NCI-H2107 (cell line): ENCODE measurements at places on chromosomes 12 and 14.
A peak's percentile ranks its signal among the peaks of the same experiment; 100 is the strongest.

DNA sequence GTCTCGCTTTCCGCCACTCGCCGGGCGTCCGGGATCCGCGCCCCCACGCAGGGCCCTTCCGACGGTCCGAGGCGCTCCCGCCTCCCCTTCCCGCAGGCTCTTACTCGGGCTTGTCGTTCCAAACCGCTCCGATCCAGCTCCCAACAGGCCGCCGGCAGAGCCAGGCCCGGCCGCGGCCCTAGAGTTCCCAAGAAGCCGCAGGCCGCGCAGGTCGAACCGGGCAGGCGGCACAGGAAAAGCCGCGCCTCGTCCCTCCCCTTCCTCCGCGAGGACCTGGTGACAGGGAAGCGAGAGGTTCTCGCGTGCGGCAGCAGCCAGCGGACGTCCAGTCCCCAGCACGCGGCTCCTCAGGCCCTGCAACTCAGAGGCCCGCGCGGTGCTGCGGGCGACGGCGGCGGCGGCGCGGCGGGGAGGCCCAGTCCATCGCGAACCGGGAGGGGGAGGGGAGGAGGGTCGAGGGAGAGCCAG lies 272 bp downstream of the HECTD1 start:
- DNase-seq, result peak; percentile 84

- DNase-seq, result no peak
Observed at GRCh38 chr12:40525054-40525453, 167.2 kb upstream of the CNTN1 start.

GRCh38 chr14:89491711-89492381 lies 74.8 kb upstream of the FOXN3 start:
- DNase-seq, result no peak

GRCh38 chr12:45014396-45014795 lies 36.5 kb downstream of the DBX2 start:
- DNase-seq, result no peak

- no peak for DNase-seq
Observed at GRCh38 chr12:65662590-65662989, 161.7 kb upstream of the HMGA2 start.

- DNase-seq, result no peak
Observed at GRCh38 chr14:91140672-91141071, 26.8 kb downstream of the DGLUCY start.

GRCh38 chr12:20438299-20438779 lies 70.0 kb downstream of the PDE3A start:
- DNase-seq, result no peak

GRCh38 chr14:32654106-32654505 lies 284.6 kb upstream of the NPAS3 start:
- no peak for DNase-seq

- peak; percentile 58 for DNase-seq
Observed at GRCh38 chr14:34300882-34301734, 160.9 kb downstream of the SPTSSA start.

DNA sequence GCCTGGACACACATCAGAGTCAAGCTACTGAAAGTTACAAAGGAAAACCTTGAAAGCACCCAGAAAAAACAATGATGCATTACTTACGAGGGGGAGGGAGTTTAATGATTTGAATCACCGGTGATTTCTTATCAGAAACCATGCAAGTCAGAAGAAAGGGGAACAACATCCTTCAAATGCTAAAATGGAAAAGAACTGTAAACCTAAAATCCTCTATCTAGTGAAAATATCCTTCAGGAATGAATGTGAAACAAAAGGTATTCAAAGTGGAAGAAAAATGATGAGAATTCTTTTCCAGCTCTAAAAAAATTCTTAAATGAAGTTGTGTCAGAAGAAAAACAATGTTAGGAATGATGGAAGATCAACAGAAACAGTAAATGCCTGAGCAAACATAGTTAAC lies 16.8 kb downstream of the SCAF11 start:
- DNase-seq, result no peak

- DNase-seq, result no peak
Observed at GRCh38 chr12:53070877-53071492, 8.2 kb downstream of the SPRYD3 start.

DNA sequence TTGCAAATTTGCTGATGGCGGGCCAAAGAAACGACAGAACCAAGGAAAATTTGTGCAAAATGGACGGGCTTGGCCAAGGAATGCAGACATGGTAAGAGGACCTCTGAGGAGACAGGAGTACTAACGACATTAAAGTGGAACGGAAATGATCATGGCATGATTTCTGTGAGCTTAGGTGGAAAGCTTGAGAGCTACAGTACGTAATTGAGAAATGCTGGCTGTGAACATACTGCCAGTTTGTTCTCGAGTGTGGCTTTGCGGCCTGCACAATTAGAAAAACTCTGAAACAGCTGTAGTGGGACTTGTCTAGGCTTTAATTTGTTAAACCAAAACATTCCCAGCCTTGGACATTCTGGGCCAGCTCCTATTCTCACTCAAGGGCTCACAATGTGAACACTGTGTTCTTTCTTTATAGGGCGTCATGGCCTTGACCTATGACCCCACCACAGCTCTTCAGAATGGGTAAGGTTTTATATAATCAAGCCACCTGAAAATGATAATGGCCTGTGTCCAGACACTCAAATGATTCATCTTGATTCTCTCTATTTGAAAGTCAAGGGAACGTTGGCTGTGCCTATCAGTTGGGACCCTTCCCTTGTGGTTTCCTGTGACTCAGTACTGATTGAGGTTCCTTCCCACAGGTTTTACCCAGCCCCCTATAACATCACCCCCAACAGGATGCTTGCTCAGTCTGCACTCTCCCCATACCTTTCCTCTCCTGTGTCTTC lies 48.5 kb downstream of the BAZ2A start:
- DNase-seq, result no peak

GRCh38 chr12:57097554-57097835 lies 8.6 kb downstream of the NAB2 start:
- no peak for DNase-seq

DNA sequence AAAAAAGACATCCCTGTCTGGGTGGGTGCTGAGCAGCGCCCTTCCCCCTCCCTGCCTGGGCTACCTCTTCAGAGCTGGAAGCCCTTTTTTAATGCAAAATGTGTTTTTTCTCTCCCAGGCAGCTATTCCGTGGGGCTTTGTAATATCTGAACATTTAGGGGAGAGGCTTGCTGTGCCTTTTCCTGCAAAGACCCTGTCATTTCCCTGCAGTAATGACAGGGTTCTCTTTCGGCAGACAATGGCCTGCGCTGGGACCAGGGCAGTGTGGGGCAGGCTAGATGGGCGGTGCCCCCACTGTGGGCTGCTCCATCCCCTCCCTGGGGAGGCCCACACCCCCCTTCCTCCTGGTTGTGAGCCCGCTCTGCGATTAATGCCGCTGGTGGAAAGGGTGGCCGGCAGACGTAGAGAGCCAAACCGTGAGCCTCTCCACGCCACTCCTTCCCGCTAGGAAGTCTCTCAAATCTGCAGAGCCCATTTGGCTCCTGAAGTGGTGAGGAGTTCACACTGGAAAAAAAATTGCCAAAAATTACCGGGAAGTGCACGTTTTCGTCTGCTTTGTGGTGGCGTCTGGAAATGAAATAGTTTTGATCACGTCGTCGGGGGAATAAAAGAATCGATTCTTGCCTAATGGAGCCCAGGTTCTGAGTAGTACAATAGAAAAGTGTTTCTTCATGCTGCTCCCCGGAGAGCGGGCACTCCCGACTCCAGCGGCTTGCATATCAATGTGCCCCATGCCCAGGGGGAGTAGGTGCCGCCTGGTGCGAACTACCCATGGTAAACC lies 31.5 kb downstream of the KIF26A start:
- DNase-seq, result no peak

DNA sequence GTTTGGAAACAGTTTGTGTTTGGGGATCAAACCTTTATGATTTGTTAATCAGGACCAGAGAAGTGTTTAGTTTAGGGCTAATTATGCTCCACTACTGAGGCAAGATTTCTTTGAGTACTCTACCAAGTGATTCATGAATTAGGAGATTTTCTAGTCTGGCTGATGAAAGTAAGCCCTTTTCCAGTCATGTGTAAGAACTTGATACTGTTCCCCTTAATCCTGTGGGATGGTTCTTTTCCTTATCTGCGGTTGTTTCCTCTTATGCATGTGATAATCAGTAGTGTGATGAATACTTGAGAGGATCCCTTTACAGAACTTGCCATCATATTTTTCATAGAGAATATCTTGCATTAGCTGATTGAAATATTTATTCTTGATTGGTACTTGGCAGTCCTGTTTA lies 42.1 kb downstream of the DYRK2 start:
- no peak for DNase-seq

- no peak for DNase-seq
Observed at GRCh38 chr12:114032801-114033200, 66.7 kb upstream of the RBM19 start.

DNA sequence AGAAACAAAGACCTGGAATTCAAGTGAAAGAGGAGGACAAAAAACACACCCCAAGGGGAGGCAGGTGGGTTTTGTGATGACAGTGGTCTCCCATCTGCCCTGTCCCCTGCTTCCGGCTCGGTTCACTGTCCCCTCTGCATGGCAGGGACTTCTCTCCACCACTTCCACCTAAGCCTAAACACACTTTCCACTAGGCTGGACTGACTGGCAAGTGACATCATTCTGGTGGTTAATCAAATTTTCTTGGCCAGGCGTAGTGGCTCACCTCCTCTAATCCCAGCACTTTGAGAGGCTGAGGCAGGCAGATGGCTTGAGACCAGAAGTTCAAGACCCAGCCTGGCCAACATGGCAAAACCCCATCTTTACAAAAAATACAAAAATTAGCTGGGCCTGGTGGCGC lies 11.9 kb downstream of the PLEKHG6 start:
- no peak for DNase-seq

DNA sequence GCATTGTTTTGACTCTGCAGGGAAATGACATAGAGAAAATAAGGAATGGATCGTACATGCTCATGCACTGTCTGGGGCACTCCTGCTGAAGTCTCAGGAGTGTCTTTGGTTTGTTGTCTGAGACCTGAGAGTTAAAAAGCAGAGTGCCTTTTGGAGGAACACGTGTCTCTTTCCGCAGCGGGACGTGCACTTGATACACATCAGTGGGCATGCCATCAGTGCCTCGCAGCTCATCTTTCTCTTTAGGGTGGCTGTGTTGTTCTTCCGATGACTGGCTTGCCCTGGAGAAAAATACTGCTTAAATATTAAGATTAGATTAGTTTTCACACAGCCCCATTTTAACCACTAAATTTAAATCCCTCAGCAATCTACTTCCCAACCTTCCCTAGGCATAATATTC lies 835.9 kb downstream of the DIO2 start:
- DNase-seq, result no peak

DNA sequence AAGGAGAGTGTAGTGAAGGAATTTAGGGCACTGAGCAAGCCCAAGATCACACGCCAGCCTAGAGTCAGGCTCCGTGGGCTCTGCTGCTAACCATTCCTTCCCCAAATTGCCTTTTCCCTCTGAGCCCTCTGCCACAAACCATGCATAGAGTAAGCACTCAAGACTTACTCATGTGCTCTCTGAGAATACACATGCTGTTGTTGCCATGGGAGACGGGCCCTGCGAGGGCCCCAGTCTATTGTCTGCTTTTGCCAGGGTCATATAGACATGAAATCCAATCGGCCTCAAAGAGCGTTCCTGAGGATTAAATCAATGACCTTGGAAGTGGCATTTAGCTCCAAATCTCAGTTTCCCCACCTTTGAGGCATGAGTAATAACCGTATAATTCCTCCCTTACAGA lies 48.7 kb upstream of the WSCD2 start:
- DNase-seq, result no peak

DNA sequence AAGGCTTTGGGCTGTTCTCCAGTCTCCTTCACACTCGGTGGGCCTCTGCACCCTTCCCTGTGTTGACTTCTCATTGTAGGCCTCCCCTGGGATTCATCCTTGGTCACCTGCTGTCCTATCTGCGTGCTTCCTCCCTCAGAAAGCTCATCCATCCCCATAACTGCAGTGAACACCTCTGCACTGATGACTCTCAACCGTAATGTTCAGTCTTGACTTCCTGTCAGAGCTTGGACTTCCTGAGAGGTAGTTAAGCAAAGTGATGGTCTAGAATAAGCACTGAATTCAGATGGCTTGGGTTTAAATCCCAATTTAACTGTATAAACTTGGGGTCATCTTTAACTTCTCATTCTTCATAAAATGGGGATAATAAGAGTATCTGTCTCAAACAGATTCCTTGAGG lies 13.6 kb upstream of the MDM1 start:
- no peak for DNase-seq

- no peak for DNase-seq
Observed at GRCh38 chr14:88960496-88960895, 136.0 kb downstream of the TTC8 start.

GRCh38 chr14:101134851-101135433 lies 231.4 kb upstream of the RTL1 start:
- DNase-seq, result no peak

GRCh38 chr12:84911271-84912197 lies 1.1 kb downstream of the SLC6A15 start:
- DNase-seq, result no peak

GRCh38 chr12:52667509-52667908 lies 12.7 kb downstream of the KRT1 start:
- no peak for DNase-seq
